ENCODE measurements at places on chromosomes 3 and 15.

DNA sequence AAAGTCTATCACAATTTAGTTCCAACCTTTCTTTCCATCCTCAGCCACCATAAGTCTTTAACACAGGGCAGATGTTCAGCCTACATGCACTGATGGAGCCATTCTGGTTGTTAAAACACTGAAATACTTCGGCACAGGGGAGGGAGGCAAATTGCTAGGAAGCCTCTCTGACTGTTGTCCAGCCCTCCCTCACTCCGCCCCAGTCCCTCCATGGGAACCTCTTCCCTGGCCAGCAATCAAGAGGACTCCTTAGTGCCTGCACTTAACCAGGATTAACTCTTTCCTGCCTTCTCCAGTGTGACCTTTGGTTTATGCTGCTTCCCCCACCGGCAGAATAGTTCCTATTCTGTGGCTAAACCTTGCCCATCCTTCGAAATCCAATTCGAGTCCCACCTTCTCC, 47.0 kb upstream of the USP3 start:
- peak; percentile 15 for DNase-seq

GRCh38 chr3:149771652-149772271, 19.5 kb upstream of the COMMD2 start:
- DNase-seq: peak; percentile 46

- DNase-seq: peak; percentile 16
These were observed 58.9 kb downstream of the LRRFIP2 start for GRCh38 chr3:37115446-37115845.

DNA sequence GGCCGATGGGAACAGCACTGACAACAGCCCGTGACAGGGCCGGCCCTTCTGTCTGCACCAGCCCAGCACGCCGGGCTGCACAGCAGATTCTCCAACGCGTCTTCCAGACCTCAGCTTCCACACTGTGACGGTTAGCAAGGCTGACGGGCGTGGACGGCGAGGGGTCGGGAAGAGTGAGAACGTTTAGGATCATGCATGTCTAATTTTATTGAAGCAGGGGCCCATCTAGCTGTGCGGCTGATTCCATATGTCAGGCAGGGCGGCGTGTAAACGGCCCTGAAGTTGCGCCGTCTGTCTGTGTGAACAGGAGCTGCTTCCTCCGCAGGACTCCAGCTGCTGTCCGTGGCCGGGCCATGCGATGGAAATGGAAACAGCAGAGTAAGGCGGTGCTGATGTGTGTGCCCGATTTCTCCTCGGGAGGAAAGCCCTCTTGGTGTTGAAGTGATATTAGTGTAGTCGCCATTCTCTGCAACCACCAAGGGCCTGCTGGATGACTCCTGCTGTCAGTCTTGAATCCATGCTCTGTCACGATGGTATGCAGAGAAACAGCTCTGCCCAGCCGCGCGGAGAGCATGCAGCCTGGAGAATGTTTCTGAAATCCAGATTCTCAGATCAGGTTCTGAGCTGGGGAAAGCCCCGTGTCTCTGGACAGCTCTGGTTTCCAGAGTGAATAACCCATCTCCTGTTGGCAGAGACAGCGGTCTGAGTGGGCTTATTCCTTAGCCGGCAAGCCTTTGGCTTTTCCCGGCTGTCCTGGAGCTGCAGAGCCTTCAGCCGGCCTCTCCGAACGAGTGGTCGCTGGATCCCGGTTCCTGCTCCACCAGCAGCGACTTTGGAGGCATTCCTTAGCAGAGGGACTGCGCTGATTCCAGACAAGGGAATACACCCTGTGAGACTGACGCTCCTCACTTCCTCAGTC, 158.1 kb upstream of the UBE3A start:
- no peak for DNase-seq

GRCh38 chr3:187370051-187370450, 1.9 kb downstream of the RTP4 start:
- no peak for DNase-seq

GRCh38 chr3:194382196-194382891, 12.8 kb upstream of the LRRC15 start:
- no peak for DNase-seq
